ENCODE measurements at places on chromosomes 3 and 15.

DNA sequence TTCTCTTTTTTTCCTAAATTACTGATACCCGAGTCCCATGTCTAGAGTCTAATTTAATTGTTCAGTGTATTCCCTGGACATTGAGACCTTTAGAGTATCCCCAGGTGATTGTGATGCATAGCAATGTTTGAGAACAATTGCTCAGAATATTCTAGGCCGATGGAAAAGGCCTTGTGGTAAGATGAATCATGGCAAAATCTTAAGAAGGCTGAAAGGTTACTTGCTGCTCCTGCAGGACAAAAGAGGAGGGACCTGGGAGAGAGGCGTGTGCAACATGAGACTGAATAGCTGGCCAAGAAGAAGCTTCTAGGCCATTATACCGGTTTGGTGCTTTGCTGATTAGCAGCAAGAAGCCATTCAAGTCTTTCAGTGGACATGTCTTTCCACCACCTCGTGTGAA lies 256.6 kb downstream of the ROBO2 start:
- no peak for DNase-seq

DNA sequence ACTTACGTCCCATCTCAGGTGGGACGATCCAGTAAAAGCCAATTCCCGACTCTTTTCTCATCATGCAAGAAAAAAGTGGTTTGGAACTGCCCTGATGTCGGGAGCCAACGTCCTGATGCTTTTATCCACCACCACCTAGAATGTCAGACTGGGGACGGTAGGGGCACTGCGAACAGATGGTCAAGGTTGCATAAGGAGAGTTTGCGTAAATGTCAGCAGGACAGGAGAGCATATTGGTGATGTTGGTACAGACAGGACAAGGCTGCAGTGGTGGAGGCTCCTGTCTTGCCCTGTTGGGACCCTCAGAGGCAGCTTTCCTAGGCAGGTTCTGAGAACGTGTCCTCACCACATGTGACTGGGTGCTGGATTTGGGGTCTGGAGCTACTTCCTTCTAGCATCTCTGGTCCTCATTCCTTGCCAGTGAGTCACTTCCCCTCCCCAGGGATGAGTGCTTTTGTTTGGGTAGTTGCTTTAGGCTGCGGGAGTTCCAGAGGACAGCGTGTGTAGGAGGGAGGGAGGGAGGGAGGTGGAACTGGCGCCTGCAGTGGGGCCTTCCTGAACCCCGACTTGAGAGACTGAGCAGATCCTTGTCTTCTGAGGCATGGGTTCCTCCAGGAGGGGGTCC lies 21.0 kb downstream of the THSD4 start:
- DNase-seq = no peak

- no peak for DNase-seq
Observed at GRCh38 chr3:10772271-10773161, 43.5 kb upstream of the SLC6A11 start.

GRCh38 chr3:194093842-194094241 lies 42.1 kb upstream of the HES1 start:
- DNase-seq = no peak

DNA sequence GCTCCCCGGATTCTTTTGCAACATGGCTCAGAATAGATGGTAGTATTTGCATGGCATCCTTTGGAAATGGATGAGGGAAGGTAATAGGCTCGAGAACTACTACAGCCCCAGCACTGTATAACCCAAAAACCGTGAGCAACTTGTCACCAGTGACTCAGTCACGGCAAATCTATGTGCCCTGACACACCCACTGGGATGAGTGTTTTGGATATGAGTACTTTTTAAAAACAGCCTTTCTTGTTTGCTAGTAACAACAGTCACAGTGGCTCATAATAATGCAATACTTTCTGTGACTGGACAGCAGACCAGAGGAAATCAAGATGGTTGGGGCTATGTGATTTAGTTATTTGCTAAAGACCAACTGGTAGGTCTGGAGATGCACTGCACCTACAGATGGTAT lies 299.6 kb downstream of the ULK4 start:
- DNase-seq = no peak

- DNase-seq = no peak
Observed at GRCh38 chr3:154971341-154971740, 108.8 kb upstream of the MME start.

DNA sequence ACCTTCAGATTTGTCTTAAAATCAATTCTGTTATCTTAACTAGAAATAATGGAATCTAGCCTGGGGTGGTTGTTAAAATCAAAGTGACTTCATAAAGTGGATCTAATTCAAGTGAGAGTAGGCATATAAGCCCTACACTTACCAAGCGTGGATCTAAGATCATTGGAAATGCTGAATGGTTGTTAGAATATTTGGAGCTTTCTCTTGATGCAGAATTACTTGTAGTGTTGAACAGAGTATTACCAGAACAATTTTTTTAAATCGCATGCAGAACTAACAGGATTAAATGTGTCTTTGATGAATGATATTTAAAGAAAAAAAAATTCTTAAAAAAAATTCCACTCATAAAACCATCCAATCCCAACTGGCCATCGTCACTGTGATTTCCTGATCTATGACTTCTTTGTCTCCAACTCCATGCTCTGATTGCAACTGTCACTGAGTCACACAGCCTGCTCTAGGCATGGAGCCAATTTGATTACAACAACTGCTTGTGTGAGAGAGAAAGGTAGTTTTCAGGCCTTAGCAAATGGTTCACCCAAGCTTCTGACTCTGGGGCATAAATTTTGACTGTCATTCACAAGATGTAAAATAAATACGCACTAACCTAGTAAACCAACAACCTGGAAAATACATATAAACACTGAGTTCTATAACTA lies 25.9 kb upstream of the SPRED1 start:
- DNase-seq = peak; percentile 61

- DNase-seq = no peak
Observed at GRCh38 chr3:52136513-52136912, 17.7 kb downstream of the POC1A start.

GRCh38 chr15:90716317-90716975 lies 700 bp upstream of the BLM start:
- no peak for DNase-seq

DNA sequence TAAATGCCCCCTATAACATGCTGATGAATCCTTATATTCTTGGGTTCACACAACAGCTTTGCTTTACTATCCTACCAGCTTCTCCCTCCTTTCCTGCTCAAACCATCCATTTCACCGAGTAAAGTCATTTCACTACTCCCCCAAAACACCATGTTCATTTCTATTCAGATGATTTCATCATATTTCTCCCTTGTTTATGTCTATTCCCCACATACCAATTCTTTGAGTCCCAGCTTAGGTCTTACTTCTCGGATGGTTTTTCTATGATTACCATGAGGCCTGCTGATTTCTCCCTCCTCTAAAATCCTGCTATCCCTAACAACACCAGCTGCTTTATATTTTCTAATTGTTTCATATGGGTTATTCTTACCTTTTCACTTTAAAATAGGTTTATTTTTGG lies 231.4 kb downstream of the TIGIT start:
- no peak for DNase-seq

DNA sequence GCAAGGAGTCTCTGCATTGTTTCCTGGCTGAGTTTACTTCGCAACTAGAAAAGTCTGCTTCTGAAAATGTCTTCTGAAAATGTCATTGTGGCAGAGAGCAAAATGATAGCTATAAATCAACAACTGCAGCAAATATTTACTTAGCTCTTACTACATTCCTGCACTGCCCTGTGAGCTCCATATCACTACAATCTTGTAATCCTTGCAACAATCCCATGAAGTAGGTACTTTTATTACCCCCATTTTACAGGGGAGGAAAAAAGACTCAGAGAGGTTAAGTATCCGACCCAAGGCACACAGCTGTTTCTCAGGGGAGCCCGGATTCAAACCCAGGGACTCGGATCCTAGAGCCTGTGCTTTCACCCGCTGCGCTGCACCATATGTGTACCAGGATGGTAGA lies 34.2 kb upstream of the SPTBN5 start:
- no peak for DNase-seq

Measured in sciatic nerve (tissue), 2 donors.